Caudate nucleus (tissue), 63 donors: ENCODE measurements at places on chromosomes 4 and X.

GRCh38 chr4:53959343-53960120 is 104.9 kb downstream of the CHIC2 start:
- DNase-seq, result no peak

DNA sequence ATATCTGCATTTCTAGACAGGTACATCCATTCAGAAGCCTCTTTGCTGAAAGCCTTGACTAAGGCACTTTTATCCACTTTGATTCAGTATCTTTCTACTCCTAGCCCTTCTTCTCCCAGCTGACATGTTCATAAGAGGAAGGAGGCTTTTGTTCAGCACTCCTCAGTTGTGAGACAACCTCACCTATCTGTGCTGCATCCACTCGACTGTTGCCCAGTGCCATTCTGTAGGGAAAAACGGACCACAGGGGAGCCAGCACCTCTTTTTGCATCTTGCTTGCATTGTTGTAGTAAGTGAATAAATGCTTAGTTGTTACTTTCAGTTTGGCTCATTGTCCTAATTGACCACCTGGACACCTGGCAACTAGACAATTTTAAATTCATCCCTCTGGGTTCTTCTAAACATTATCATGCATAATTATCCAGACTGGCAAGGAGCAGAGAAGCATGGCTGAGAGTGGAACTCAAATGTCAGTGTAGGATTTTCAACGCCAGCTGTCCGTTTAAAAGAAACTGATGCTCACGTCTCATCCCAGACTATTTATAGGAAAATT is 83.8 kb upstream of the BOD1L1 start:
- DNase-seq, result no peak

- DNase-seq, result no peak
Observed at GRCh38 chr4:4501679-4502078, 40.2 kb downstream of the STX18 start.

DNA sequence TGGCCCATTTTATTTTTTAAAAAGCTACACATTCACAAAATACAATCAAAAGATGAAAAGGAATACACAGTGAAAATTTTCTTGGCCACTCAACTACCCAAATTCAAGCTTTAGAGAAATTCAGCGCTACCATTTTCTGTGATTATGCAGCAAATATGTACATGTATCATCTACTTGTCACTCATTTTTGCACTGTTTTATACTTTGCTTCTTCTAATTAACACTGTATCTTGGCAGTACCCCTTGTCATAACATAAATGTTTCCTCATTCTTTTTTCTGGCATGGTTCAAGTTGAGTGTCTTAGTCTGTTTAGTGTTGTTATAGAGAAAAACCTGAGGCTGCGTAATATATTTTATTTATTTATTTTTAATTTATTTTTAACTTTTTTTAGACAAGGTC is 15.7 kb upstream of the PPID start:
- DNase-seq, result no peak

DNA sequence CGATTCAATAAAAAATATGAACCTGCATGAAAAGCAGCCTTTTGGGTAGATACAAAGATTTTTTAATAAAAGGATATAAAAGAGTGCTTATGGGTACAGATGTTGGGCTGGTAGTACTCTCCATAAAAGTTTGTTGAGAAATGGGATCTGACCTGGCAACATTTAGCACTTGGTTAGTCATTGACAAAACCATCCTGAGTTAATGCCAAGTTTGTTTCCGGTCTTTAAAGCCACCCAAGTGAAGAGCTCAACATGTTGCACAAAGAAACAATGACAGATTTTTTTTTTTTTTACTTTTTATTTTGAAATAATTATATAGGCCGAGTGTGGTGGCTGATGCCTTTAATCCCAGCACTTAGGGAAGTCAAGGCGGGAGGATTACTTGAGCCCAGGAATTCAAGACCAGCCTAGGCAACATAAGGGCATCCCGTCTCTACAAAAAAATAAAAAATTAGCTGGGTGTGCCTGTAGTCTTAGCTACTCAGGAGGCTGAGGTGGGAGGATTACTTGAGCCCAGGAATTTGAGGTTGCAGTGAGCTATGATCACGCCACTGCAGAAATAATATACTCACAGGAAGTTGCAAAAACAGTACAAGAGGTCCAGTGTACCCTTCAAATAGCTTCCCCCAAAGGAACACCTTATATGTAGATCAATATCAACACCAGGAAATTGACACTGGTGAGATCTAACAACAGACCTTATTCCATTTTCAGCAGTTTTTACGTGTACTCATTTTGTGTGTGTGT is 16.6 kb downstream of the CHST7 start:
- no peak for DNase-seq

GRCh38 chr4:164617426-164617825 is 136.5 kb upstream of the SMIM31 start:
- no peak for DNase-seq

DNA sequence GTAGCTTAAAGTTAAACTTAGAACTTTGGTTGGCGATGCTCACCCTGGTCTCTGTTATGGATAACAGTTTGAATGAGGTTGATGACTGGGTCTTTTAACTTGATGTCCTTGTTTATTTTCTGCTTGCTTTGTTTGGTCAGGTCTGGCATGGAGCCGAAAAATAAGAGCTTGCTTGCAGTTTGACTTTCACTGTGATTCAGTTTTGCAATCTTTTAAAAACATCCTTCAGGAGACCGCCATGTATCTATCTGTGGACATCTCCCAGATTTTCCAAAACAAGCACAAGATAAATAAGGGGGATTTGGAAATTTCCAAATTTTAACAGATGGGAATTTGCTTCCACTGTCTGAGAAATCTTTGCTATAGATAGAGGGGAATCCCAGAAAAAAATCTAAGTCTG is 246.7 kb downstream of the PALLD start:
- DNase-seq, result no peak

DNA sequence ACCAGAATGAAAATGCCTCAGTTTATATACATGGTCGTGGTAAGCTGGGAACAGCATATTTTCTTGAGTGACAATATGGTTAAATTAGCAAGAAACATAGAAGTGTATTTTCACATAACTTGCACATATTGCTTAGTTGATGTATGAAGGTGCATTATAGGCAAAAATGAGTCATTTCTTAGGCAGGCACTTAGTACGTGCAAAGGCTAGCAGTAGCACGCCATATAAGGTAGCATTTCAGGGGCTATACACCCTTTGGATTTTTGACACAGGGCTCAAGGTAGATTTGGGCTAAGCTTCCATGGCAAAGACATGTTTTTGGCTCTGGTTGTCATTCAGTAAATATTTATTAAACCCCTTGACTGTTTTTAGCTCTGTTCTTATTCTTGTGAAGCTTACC is 33.1 kb downstream of the PCDH7 start:
- DNase-seq, result no peak

- no peak for DNase-seq
Observed at GRCh38 chr4:87579478-87579877, 28.9 kb upstream of the DSPP start.

DNA sequence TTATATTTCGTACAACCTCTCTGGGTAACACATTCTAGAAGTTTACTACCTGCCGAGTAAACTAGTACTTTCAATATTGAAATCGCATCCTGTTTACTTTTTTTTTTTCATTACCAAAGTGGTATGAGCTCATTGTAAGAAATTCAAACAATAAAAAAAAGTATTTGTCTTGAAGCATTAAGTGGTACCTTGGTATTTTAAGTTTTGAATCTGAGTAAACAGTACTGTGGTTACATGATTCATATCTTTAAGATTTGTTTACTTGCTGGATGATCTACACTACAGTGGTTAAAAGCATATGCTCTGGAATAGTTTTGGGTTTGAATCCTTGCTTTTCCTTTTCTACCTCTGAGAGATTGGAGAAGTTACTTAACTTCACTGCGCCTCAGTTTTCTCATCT is 3.8 kb upstream of the MMGT1 start:
- no peak for DNase-seq

- DNase-seq, result no peak
Observed at GRCh38 chr4:98572697-98573096, 85.7 kb downstream of the TSPAN5 start.

DNA sequence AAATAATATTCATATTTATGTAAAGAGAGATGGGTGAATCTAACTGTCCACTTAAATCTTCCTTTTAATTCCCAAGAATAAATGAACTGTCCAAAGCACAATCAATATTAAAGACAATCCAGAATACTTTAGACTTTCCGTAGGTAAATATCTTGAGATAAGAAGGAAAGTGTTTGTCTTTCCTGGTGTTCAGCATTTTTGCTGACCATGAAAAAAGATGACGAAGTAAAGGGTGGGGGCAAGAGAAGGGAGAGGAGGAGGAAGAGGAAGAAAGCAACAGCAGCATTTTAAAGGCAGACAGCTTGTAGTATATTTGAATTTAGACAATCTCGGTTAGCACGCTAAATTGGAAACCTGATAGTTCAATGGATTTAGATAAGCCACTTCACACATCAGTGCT is 498.2 kb downstream of the KCNIP4 start:
- no peak for DNase-seq

GRCh38 chrX:115560211-115560977 is 580 bp upstream of the PLS3 start:
- DNase-seq, result no peak

- DNase-seq, result no peak
Observed at GRCh38 chr4:173415885-173416653, 17.2 kb upstream of the SCRG1 start.
